ENCODE measurements at places on chromosomes 6 and 20.
A peak's percentile ranks its signal among the peaks of the same experiment; 100 is the strongest.

DNA sequence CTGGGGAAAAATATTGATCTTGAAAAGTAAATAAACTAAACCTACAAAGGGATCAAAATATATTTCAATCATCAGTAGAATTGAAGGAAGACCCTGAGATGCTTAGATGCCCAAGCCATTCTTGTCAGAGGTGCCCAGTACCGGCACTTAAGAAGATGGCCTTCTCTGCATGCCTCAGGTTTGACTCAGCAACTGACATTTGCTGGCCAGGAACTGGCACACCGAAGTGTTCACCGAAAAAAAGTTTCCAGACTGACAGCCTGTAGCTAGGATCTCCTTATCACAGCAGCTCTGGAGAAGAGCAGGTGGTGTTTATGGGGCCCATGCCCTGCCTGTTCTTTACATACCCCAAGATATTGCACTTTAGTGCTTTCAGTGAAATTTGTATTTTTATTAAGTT is 203.2 kb downstream of the MOXD1 start:
- DNase-seq: no peak

DNA sequence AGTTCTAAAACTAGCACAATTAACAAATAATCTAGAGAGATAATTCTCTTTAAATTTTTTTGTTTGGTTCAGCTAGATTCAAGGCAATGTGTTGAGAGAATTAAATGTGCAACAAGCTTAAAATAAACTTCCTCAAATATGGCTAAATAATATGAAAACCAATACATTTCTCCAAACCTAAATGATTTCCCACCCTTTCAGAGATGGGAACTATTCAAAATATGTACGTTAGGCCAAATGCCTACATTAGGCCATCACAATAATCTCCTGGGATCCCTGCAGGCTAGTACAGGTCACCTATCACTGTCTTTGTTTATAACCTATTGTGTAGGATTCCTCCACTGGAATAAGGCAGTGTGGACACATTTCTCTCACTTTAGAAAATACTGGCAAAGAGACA is 1.7 kb downstream of the FAXC start:
- no peak for DNase-seq

DNA sequence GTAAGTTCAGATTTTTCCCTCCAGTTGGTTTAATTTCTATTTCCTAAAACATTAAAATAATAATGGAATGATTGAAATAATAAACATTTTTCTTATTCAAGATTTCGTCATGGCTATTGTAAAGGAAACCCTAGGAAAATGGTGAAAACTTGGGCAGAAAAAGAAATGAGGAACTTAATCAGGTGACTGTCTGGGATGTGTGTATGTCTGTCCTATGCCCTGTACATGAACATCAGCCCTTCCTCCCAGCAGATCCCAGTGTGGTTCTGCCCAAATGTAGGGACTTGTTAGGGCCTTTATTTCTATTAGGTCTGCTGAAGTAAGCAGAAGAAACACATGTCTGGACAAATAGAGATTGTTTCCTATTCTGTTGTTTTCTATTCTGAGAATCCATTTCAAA is 13.1 kb downstream of the RIOK1 start:
- no peak for DNase-seq

DNA sequence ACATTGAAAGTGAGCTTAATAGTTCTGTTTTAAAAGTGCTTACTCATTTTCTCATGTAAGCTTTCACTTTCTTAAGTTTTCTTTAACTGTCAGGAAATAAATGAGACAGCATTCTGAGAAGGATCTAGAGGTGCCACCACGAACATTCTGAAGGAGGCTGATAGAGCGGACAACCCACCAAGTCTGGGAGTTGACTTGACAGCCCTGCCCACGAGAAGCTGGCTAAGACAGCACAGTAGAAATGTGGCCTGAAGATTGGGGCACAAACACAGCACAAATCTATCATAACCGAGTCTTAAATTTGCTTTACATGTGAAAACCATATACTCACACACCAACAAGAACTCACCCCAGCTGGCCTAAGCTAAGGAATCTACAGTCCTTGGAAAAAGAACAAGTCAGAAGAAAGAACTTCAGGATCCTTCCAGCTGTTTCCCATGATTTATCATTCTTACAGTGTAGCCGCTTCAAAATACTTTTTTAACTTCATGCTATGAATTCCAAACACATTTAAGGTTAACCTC is 144.2 kb upstream of the TNFAIP3 start:
- DNase-seq: no peak

- no peak for DNase-seq
Measured at GRCh38 chr6:44627091-44627882, 239.8 kb downstream of the CDC5L start.

- no peak for DNase-seq
Measured at GRCh38 chr20:12207875-12208274, 290.2 kb downstream of the BTBD3 start.

- DNase-seq: no peak
Measured at GRCh38 chr6:128597004-128597403, 76.6 kb upstream of the PTPRK start.

- DNase-seq: no peak
Measured at GRCh38 chr20:34334654-34335407, 28.2 kb upstream of the ITCH start.

- DNase-seq: no peak
Measured at GRCh38 chr20:37236462-37236861, 25.2 kb downstream of the GHRH start.

DNA sequence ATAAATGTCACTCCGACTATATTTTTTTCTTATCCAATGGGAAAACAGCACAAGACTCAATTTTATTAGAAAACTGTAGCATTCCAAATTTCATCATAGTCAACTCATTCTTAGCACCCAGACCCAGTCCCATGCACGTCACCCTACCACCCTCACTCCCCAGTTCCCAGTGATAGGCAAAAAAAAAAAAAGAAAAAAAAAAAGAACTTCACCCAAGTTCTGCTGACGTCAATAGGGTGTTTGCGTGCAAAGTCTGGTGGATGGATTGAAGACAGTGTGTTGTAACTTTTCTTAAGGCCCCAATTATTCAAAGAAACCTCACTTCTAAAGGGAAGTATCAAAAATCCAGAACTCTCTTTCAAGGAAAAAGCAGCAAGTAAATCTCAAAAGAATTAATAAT is 213.9 kb upstream of the PRDM1 start:
- DNase-seq: no peak

DNA sequence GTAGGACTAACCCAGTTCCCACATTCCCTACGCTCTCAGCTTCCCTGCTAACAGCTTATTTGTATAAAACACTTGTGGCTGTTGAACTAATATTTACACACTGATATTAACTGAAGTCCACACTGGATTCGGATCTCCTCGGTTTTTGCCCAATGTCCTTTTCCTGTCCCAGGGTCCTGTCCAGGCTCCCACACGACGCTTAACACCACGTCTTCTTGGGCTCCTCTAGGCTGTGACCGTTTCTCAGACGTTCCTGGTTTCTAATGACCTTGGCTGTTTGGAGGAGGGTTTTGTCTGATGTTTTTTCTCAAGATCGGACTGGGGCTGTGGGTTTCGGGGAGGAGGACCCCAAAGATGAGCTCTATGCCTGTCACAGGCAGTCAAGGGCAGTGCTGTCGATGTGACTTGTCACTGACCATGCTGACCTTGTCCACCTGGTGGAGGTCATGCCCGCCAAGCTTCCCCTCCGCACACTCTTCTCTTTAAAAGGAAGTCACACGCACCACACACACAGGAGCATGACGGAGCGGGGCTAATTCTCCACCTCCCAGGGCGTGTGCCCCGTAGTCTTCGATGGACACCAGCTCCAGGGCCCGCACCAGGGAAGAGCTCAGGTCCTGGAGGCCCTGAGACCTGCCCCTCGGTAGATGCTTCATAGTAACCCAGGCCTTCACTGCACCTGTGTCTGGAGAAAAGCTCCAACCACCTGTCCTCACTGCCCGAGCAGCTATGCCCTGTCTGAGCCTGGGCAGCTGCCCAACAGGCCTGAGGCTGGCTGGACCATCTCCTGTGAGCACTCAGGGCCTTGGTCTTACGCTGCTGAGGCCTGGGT is 72.0 kb downstream of the TTLL2 start:
- DNase-seq: no peak

GRCh38 chr6:122798099-122798641 is 9.1 kb downstream of the SMPDL3A start:
- DNase-seq: peak; percentile 4

GRCh38 chr6:5763407-5763806 is 243.3 kb downstream of the NRN1 start:
- DNase-seq: peak; percentile 33

- peak; percentile 52 for DNase-seq
Measured at GRCh38 chr20:63979557-63980316, at the start of gene SAMD10. TSS of gene SAMD10 (minus strand) at chr20:63979642. CDS start at chr20:63979467, 175 bp downstream.

GRCh38 chr6:101203664-101204063 is 189.8 kb upstream of the GRIK2 start:
- DNase-seq: no peak

DNA sequence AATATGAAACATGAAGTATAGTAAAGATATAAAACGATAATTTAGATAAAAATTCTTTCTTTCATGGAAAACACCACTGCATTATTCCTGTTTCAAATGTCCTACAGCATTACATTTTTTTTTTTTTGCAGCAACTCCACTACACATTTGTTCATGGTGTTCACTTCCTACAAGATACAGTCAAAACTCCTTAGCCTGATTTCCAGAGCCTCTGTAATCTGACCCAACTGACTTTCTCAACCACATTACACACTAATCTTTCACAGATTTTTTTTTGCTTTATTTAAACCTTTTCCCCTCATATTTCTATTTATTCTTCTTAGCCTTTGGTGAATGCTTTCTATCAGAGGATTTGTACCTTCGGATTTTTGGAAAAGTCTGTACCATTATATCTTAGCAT is 176.5 kb upstream of the PDE7B start:
- no peak for DNase-seq

GRCh38 chr6:21995318-21995717 is 301.5 kb downstream of the PRL start:
- no peak for DNase-seq

DNA sequence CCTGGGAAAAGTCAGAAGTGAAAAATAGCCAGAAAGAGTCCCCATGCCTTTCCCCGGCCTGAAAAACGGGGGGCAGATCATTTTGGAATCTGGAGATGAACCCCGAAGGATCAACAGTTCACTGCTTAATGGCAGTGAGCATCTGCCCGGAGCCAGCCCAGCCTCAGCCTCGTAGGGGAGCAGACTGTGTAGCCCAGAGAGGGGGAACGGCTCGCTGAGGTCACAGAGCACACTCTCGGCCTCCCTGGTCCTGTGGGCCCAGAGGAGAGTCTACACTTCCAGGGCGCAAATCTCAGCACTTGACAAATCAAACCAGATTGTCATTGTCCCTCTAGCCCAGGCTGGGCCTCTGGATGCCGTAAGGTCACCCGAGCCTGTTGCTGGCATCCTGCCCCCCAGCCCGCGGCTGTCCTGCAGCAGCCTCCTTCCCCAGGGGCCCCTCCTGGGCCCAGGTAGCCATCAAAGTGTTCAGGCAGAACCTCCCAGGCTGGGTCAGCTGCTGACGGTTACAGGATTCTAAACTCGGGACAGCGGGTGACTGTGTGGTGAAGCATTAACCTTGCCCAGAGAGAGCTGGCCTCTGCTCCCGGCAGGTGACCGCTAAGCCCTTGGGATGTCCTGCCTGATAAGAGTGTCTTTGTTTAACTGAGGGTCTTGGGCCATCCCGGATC is 56.1 kb downstream of the GNAS-AS1 start:
- no peak for DNase-seq

- DNase-seq: no peak
Measured at GRCh38 chr6:6362056-6362840, 41.8 kb upstream of the F13A1 start.

GRCh38 chr20:62711703-62712101 is 3.1 kb downstream of the NTSR1 start:
- DNase-seq: no peak

GRCh38 chr6:2503816-2504494 is 246.8 kb downstream of the MYLK4 start:
- DNase-seq: no peak

- DNase-seq: no peak
Measured at GRCh38 chr6:50608421-50608820, 104.9 kb upstream of the TFAP2D start.

DNA sequence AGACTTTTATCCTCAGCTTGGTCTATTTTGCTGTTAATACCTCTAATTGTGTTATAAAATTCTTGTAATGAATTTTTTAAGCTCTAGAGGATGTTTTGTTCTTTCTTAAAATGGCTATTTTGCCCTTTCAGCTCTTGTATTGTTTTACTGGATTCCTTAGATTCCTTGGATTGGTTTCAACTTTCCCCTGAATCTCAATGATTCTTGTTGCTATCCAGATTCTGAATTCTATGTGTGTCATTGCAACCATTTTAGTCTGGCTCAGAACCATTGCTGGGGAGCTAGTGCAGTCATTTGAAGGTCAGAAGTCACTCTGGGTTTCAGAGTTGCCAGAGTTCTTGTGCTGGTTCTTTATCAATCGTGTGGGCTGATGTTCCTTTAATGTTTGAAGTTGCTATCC is 37.1 kb downstream of the OTOR start:
- DNase-seq: no peak

- DNase-seq: peak; percentile 63
Measured at GRCh38 chr6:166567107-166567506, 19.4 kb downstream of the RAMACL start.
